Activated CD8-positive, alpha-beta memory T cell treated with anti-CD3 and anti-CD28 coated beads, Interleukin-2, amount 10 ng/mL, durations not matched to agents 7 days and 5 days (primary cell): ENCODE measurements at places on chromosomes 2 and 18. TPM values are rescaled to one million over a fixed set of nuclear protein-coding genes. Genes with fewer than 3 reads are reported as not detected.

GRCh38 chr2:96839293-96839874, 4.4 kb downstream of the ANKRD23 start:
- H3K4me3 ChIP-seq = no peak overlapping the region
- DNase-seq = peak; percentile 88
- peaks cover 15% of the 10 kb centered on the region for H3K36me3 ChIP-seq

GRCh38 chr2:86003967-86004366, 101.7 kb downstream of the POLR1A start:
- peaks cover 26% of the 10 kb centered on the region for H3K4me1 ChIP-seq
- no peak overlapping the region for H3K27ac ChIP-seq
- H3K36me3 ChIP-seq = peaks cover 40% of the 10 kb centered on the region

Gene RBM44
- 1.2 TPM for total RNA-seq

- DNase-seq = no peak
- no peaks in the 10 kb centered on the region for H3K36me3 ChIP-seq
- no peak overlapping the region for H3K4me3 ChIP-seq
- peaks cover 3% of the 10 kb centered on the region for H3K27me3 ChIP-seq
- no peaks in the 10 kb centered on the region for H3K4me1 ChIP-seq
- H3K27ac ChIP-seq = no peak overlapping the region
These were observed 30.7 kb upstream of the ROCK2 start for GRCh38 chr2:11375025-11375688.

DNA sequence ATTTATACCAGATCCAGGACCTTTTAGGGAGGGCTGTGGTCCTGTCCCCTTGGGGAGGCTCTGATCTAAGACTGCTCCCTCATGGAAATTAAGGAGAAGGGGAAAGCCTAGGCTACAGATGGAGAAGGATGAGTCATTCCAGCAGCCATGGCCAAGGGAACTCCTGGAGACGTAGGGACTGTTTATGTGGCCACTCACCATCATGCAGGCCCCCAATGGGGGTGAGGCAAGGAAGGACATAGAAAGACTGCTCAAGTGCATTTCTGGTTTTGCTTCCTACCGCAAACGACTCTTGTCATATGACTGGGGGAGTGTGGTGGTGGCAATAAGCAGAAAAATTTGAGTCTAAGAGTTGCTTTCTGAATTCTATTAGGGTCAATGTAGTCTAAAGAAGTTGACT, 54.0 kb upstream of the CYP1B1 start:
- no peak overlapping the region for H3K4me3 ChIP-seq
- H3K27me3 ChIP-seq = peaks cover 3% of the 10 kb centered on the region
- H3K4me1 ChIP-seq = no peaks in the 10 kb centered on the region
- no peak overlapping the region for H3K27ac ChIP-seq

DNA sequence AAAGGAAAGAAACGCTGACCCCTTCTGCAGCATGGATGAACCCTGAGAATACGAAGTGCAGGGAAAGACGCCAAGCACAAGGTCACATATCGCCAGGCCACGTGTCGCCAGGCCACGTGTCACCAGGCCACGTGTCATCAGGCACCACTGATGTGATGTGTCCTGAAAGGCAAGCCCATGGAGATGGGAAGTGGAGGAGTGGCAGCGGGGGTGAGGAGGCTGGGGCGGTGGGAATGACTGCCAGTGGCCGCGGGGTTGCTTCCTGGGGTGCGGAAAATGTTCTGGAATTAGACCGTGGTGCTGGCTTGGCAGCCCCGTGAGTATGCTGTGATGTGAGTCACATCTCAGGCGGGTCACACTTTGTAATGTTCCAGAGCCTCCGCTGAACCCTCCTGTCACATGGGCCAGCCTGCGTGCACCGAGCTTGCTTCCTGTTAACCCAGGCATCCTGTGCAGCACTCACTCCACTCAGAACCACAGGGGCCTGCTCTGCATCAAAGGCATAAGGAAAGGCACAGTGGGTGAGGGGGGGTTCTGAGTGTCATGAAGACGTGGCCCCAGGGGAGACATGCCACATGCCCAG, 39.0 kb downstream of the SLC66A2 start:
- no peaks in the 10 kb centered on the region for H3K27me3 ChIP-seq
- peak; percentile 63 for DNase-seq
- H3K4me1 ChIP-seq = peaks cover 28% of the 10 kb centered on the region
- no peak overlapping the region for H3K4me3 ChIP-seq
- H3K27ac ChIP-seq = no peak overlapping the region
- peaks cover 43% of the 10 kb centered on the region for H3K36me3 ChIP-seq
